Right ventricle myocardium superior (tissue), 1 donor: ENCODE measurements at places on chromosomes 4 and X. TPM values are rescaled to one million over a fixed set of nuclear protein-coding genes. Genes with fewer than 3 reads are reported as not detected.

DNA sequence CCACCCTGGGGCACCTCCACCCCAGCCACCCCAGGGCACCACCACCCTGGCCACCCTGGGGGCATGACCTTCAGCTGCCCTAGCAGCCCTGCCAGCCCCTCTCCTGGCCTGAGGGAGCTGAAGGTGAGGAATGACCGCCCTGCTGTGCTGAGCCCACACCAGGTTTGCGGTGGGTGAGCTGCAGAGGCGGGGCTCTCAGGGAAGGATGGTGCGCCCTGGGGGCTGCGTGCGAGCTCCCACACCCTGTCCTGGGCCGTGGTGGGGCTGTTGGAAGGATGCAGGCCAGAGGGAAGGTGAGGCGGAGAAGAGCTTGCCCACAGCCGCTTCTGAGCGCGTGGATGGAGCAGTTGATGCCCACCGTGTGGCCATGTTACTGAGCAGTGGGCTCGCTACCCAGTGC lies 17.7 kb downstream of the UVSSA start:
- no peak for DNase-seq

Gene FRG2
- not detected for total RNA-seq

DNA sequence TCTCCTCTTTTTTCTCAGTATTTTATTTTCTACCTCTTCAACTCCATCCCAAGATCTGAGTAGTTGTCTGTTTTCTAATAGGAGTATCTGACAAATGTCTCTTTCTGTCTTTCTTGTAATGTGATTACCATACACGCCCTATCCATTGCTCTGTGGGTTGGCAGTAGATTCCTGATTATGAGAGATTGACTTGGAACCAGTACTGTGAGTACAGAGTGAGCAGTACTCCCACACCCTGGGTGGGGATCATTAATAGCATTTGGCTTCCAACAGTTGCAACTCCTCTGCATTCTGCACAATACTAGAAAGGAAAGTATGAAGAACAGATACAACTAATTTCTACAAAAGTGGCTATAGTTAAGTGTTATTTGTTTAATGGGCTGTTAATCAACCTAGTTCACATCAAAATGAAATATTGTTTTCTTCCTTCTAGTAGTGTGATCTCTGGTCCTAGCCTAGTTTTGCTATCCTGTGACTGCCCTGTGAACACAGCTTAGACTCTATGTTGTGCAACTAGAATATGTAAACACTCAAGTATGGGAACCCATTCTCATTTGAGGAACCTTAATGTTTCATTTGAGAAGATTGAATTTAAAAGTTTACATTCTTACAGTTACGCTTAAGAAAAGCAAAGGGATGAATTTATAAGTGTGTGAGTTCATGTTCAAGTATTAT lies 112.9 kb downstream of the PTPN13 start:
- DNase-seq: no peak

Gene ZFYVE28
- 6.7 TPM for total RNA-seq

GRCh38 chr4:146186596-146186995 lies 11.1 kb downstream of the LSM6 start:
- no peak for DNase-seq

GRCh38 chr4:170610434-170610833 lies 520.7 kb upstream of the AADAT start:
- DNase-seq: no peak

Gene JAKMIP1
- not detected for total RNA-seq

DNA sequence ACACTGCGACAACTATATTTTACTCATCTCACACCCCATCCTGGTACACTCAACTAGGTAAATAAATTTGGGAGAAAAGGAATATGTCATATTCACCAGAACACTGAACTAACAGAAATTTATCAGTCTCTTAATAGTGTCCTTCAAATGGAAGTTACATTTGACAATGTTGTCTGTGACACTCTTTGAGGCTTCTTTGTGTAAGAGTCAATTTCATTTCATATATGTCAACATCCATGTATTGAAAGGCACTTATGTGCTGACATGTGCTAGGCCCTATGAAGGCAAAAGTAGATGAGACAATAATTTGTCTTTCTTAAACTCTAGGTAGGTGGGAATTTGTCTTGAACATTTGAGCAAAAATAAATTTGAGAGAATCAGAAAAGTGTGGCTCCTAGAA lies 82.0 kb downstream of the TECRL start:
- no peak for DNase-seq

Gene TMA16
- total RNA-seq: 10.7 TPM

DNA sequence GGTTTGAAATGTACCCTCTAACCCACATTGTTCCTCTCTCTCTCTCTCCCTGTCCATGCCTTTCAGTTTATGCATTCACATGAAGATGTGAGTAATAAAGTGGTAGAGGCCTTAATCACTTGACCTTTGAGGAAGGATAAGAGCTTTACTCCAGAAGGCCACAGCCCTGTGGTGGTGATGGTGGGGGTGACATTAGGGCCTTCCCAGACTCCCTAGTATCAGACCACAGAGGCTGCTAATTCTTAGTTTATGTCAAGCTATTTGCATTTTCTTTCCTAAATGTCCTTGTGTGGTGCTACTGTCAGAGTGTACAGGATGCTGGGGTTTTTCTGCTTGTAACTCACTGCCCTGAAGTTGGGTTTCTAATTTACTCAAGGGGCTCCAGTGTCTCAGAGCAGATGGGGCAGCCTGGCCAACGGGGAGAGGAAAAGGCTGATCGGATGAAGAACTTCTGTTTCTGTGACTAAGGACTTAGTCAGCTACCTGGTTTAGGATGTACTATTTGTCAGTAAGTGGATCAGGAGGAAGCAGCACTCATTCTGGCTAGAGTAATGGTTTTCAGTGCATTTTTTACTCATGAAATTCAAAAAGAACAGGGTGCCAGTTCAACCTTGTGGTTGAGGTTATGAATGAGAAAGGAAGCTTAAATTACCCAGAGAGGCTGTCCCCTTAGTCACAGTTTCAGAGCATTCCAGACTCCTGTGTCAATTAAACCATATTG lies 509.6 kb upstream of the DIPK2B start:
- no peak for DNase-seq

GRCh38 chrX:14050709-14051108 lies 21.0 kb upstream of the GEMIN8 start:
- DNase-seq: no peak

GRCh38 chr4:91345632-91346031 lies 958.1 kb upstream of the GRID2 start:
- no peak for DNase-seq

DNA sequence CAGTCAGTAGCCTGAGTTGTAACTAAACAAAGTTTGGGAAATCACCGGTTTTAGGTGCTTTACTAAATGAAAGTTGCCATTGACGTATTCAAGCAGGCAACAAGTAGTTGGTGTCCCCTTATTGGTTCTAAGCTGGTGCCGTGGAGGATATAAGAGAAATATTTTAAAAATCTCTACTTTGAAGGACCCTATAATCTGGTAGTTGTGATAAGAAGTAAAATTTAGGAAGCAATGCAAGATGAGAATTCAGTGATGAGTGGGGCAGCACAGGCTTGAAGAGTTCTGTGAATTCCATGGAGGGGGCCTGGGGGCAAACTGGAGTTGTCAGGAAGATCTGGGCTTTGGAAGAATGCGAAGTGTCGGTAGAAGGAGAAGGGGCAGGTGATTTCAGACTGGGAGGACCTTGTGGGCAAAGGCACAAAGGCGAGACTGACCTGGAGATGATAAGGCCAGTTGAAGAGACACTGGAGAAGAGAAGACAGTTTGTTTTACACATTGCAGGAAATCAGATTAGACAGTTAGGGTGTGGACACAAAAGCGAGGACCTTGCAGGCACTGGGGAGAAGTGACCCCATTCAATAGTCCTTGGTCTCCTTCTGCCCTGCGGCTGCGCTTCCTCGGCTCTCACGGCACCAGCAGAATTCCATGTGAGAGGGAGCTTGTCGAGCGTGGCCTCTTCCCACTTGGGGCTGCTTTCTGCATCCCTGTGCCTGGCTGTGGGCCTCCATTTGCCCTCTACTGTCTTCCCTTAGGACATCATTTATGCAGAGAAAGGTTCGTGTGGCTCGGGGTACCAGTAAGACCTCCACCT lies 1.3 kb downstream of the RHOH start:
- no peak for DNase-seq

Gene ENPP6
- not detected for total RNA-seq

DNA sequence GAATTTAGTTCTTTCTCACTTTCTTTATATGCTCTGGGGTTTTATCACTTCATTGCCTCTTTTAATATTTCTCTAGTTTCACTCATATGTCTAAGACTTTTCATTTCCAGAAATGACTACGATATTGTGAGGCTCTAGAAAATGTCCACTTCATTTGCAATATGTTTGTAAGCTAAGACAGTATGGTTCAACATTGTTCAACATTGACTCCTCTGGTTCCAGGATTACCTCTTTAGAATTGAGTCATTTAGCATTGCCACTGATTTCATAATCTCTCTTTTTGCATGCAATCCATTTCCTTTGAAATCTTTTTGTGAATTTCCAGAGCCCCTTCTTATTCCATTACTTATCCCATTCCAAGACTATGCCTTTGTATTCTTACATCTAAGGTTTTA lies 32.3 kb downstream of the BBS12 start:
- no peak for DNase-seq

- peak; percentile 32 for DNase-seq
Measured at GRCh38 chrX:123217077-123217476, 33.0 kb downstream of the GRIA3 start.

GRCh38 chr4:72507860-72508419 lies 61.1 kb downstream of the ADAMTS3 start:
- no peak for DNase-seq

- no peak for DNase-seq
Measured at GRCh38 chr4:11011249-11011648, 326.7 kb upstream of the CLNK start.

Gene CSAG2
- not detected for total RNA-seq

DNA sequence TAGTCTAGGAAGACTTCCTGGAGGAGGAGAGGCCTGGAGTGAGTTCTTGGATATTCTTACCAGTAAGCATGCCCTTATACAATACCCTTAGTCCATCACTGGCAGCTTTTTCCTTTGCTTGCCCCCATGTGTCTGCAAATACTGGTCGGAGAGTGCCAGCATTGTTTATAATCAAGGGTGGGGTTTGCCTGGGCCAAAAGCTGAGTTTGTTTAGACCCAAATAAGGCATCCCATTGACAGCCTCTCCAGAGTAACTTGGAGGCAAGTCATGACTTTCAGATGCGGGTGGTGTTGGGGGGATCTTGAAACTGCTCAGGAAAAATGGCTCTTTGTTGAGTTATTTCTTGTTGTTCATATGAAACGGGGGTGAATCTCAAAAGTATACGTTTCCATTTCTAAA lies 258.4 kb upstream of the TAPT1 start:
- no peak for DNase-seq

- DNase-seq: no peak
Measured at GRCh38 chr4:94181815-94182214, 25.9 kb upstream of the SMARCAD1 start.

Gene C4orf51
- not detected for total RNA-seq

Gene CENPVL2
- not detected for total RNA-seq

DNA sequence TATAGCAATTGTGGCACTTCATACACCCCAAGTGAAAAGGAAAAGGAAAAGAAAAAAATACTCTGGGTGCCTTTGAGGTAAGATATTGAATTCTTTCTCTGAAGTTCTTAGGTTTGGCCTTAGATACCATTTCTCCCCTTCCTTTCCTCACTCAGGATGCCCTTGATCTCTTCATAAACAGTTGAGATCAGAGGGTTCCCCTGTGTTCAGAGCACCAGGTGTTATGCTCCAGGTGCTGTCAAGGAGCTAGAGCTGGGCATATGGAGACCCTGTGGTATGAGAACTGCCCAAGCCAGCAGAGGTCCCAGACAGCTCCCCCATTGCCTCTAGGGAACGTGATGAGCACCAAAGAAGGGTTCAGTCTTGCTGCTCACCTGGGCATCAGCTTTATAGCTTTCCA lies 17.1 kb upstream of the CD40LG start:
- no peak for DNase-seq

DNA sequence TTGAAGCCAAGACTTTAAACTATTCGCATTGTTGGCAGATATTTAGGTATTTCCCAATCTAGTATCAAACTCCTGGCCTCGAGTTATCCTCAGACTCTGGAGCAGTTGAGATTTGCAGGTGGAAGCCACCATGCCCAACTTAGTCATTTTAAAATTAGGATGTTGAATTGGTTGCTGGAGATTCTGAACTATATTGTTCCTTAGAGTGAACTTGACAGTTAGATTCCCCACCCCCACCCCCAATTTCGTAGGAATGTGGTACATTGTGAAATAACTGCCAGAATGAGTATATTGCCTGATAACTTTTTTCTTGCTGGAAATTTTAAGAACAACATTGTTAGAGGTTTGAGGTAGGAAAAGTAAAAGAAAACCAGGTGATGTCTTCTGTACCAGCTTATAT lies 2.3 kb downstream of the NOCT start:
- DNase-seq: no peak

Gene MND1
- total RNA-seq: 0.38 TPM

Gene CORIN
- total RNA-seq: 65.0 TPM

Gene MEPE
- not detected for total RNA-seq

Gene BMX
- 1.8 TPM for total RNA-seq

Gene CWH43
- total RNA-seq: not detected

- no peak for DNase-seq
Measured at GRCh38 chrX:70264784-70265183, 3.4 kb upstream of the ARR3 start.

- no peak for DNase-seq
Measured at GRCh38 chrX:118941147-118941546, 33.3 kb upstream of the LONRF3 start.

DNA sequence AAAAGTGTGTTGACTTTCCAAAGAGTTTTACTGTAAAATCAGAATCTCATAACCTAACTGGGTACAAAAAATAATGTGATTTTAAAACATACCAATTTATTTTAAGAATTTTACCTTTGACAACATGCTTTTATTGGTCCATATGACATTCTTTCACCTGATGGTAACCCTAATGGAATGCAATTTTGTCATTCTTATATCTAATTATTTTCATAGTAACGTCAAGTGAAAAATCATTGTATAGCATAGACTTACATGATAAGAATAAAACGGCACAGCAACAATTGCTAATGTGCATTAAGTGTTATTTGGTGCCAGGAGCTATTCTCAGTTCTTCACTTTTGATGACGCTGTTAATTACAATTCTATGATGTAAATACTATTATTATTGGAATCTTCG lies 13.6 kb downstream of the UNC5C start:
- DNase-seq: no peak

DNA sequence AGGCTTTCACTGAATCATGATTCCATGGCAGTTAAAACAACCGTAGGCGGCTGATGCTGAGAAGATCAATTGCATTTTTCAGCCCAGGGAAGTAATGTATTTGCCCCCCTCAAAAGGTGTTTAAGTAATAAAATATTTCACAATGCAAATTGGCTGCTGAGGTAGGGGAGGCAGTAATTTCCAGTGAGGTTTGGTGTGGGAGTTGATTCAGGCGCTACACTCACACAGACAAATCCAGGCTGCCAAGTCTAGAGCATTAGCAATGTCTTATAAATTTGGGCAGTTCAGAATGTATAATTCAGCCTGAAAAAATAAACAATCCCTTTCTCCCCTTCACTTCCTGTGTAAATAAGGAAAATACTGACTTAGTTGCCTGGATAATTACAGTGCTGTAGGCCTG lies 461.7 kb downstream of the IDS start:
- no peak for DNase-seq

Gene ATP8A1
- 19.3 TPM for total RNA-seq

GRCh38 chr4:72828864-72829263 lies 240.7 kb downstream of the COX18 start:
- no peak for DNase-seq

- DNase-seq: no peak
Measured at GRCh38 chr4:18533262-18533775, 511.8 kb upstream of the LCORL start.
